ENCODE measurements at places on chromosomes 11 and 22.

DNA sequence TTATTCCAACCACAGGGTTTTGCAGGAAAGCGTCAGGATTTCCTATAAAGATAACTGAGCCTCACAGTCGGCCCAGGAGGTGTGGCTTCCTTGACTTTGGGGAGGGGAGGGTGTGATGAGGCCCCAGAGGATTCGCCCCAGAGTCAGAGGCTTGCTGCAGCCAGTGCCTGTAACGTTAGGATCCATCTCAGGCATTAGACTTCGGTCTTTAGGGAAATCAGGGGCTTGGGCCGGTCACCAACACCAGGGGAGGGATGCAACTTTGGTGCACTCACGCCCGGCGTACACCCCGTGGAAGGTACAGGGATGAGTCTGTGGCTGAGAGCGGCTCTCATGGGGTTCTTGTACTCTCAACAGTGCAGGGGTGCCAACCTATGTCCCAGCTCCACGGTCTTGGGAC is 5.7 kb upstream of the ANO1 start:
- DNase-seq: no peak

- DNase-seq: no peak
Measured at GRCh38 chr11:56846631-56847576, 98.4 kb upstream of the OR9G4 start.

GRCh38 chr22:23161029-23161428 is 15.8 kb downstream of the RAB36 start:
- DNase-seq: no peak

- DNase-seq: no peak
Measured at GRCh38 chr11:71300187-71300586, 47.8 kb upstream of the SHANK2 start.

- DNase-seq: no peak
Measured at GRCh38 chr11:27055065-27055682, 14.6 kb downstream of the BBOX1 start.

GRCh38 chr11:110463153-110463552 is 33.4 kb downstream of the FDX1 start:
- DNase-seq: peak; percentile 48

GRCh38 chr11:128687321-128687720 is 6.6 kb upstream of the FLI1 start:
- no peak for DNase-seq

GRCh38 chr11:14340721-14341120 is 18.3 kb downstream of the RRAS2 start:
- no peak for DNase-seq

DNA sequence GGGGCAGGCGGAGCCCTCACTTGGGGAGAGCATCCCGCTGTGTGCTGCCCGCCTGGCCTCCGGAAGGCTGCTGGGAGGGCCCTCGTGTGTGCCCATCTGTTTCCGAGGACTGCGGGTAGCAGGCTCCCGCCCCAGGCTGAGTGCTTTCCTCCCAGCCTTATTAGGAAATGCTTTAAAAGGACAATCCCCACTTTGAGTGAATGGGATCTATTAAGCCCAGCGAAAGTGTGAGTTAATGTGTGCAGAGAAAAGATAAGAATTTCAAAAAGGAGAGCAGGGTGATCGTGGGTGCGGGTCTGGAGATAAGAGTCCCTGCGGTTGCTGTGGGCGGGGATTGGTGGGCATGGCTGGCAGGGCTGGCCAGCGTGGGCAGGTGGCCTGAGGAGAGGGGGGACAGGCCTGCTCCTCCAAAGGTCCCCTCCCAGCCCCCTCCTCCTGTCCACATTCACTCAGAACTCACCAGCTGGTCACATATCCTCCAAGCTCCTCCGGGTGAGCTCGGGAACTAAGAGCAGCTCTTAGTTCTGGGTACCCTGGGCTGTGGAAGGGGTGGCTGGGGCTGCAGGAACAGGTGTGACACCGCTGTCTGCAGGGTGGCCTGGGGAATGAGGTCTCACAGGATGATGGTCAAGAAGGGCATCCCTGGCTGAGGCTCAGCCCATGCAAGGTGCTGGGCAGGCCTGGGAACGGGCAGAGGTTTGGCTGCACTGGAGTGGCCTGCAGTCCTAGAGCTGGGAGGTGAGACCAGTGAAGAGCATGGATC is 1260.3 kb downstream of the BRD1 start:
- DNase-seq: no peak

- DNase-seq: no peak
Measured at GRCh38 chr11:113994077-113994954, 19.4 kb downstream of the HTR3A start.

DNA sequence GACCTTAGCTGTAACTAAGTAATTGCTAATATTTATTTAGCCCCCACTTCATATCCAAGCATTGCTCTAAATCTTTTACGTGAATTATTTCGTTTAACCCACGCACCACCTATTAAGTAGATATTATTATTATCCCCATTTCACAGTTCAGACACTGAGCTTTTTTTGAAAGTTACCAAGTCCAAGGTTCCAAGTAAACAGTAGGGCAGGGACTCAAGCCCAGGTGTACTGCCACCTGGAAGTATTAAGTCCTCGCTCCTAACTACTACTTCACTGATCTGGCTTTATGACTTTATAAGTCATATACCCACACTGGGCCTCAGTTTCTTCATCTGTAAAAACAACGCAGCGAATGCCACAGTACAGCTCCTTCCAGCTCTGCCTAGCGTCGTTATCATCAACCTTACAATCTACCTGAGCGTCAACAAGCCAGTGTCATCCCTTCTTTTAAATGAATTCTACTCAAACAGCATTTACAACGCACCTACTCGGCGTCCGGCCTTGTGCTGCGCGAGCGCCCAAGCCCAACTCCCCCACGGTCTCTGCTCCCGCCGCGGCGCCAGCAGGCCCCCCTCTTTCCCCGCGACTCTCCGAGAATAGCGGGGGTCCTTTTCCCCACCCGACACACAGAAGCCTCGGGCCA is 624 bp downstream of the TMEM41B start:
- DNase-seq: no peak

DNA sequence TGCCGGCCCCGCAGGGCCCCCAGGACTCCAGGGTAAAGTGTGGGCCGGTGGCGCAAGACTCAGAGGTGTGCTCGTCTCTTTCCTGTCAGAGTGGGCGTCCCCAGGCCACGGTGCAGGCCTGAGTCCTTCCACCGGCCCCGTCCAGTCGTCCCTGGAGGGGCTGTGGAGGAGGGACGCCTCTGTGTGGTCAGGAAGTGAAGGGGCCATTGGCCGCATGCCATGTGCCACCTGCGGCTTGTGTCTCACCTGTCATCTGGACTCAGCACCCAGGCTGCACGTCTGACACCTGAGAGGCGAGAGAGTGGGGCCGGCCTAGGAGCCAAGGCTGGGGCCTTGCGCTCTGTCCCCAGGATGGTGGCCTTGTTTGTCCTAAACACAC is 25.2 kb downstream of the MUC6 start:
- no peak for DNase-seq

GRCh38 chr11:103109818-103110388 is 677 bp downstream of the DYNC2H1 start:
- peak; percentile 31 for DNase-seq

DNA sequence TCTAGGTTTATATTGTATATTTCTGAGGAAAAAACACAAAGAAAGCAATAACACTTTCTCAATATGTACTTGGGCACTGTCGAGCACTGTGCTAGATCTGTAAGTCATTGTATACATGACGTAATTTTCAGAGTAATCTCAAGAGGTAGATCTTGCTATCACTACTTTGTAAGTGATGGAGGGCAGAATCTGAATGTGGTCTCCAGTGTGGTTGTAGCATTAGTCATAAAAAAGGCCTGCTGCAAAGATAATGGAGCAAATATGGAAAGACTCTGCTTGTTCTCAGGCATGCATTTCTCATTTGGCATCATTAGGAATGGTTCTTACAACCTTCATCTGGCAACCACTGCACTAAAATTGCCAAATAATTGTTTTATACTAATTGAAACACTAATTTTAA is 419.8 kb upstream of the CCDC179 start:
- DNase-seq: no peak

GRCh38 chr11:118152552-118153471 is at the start of gene SCN4B:
Gene SCN4B, minus strand, starts transcription at chr11:118152823. Its CDS starts 150 bp downstream, at chr11:118152673.
- DNase-seq: no peak

DNA sequence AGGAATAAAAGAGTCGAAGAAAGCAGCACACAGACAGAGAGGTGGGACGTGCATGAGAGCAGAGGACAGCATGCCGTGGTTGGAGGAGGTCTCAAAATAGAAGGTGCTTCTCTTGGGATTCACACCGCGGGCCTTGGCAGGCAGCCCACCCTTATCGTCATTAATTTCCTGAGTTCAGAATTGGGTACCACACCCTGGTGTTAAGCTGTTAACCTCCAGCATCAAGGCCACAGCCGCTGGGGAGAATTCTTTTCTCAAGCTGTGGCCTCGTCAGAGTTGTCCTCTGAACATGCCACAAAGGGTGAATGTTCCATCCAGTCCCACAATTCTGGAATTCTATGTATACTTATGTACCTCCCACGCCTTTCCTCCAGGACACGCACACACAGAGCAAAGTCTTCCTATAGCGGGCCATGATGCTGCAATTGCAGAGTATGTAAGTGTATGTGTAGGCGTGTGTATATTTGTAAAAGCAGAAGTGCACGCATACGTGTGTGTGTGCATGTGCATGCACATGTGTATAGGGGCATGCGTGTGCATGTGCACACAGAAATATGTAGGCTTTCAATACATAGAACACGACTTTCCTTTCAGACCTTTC is 39.0 kb downstream of the ADAMTS8 start:
- no peak for DNase-seq

DNA sequence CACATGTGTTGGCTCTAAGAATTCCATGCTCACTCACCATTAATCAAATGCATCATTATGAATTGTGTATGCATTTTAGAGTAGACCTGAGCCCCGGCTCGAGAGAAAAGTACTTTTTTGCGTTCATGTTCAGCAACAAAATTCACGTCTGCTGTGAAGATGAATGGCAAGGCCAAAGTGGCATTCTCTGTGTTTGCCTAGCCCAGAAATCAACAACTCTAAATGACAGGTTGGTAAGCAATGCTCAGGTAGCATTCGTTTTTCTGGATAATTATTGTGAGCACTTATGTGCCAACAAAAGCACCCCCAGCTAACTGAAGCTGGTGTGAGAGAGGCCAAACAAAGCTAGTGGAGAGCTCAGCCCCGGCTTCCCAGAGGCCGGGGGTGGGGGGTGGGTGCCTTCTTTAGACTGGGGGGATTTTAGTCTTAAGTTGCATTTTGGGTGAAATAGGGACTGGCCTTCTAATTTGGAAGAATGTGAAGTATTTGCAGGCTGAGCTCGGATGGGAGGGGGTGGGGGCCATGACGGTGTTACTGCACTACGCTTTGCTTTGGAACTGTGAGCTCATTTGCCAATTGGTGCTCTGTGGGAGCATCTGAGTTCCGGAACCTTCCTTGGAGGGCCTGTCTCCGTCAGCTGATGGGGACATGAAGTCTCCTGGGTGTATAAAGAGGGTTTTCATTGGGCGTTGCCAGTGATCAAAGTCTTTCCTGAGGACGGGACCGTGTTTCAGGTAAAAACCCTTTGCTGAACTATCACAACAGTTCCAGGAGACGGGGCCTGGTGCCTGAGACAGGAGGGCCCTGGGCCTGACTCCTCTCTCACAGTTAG is 29.0 kb upstream of the ALX4 start:
- DNase-seq: no peak

DNA sequence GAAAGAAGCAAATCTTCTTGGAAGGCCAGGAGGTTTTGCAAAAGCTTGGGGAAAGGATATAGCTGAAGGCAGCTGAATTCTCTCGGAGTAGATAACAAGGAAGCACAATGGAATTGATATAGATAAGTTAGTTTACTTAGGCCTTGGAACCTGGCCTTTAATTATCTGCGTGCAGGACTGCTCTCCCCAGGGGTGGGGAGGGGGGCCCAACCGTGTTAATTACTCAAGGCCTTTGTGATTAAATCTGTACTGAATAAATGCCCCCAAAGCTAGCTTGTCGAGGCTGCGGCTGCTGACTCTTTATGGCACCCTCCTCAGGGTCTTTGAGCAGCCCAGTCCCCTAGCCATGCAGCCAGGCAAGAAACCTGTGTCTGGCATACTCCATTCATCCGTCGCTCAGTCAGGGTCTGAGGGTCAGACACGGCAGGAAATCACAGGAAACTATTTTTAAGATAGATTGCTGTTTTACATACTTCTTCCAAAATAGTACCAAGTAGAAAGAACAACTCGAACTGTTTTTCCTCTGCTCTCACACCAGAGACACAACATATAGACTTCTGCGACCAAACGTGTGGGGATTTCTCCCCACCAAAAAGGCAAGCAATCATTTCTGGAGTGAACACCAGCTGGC is 36.5 kb downstream of the MS4A2 start:
- no peak for DNase-seq

- DNase-seq: no peak
Measured at GRCh38 chr11:9862981-9863380, 199.1 kb downstream of the SWAP70 start.

DNA sequence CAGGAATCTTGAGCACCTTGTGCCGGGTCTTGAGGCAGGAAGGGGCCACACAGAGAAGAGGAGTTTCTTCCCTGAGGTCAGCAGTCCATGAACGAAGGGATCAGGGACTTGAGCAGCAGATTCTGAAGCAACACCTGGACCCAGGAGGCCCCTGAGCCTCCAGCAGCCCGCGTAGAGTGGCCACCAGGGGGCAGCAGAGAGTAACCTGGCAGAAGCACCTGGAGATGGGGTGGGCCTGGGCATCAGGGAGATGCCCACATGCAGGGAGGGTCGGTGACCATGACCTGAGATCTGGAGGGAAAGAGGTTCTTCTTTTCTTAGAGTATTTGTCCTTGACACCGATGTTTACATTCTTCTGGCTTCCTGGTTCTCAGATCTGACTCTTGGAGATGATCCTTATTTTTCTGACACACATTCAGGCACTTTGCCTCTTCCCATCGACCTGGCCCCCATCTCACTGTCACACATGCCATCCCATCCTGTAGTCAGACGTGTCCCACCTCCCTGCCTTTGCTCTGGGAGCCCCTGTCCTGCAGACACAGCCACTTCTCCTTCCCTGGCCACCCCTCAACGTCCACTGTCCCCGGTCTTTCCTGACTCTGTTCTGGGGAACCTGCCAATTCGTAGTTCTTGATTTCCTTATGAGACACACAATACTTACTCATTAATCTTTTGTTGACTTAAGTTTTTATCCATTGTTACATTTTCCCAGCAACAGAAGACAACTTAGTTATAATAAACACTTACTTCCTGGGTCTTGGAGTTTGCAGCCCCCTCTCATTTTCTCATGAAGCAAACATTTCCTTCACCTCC is 66.5 kb downstream of the GGTLC2 start:
- peak; percentile 45 for DNase-seq

GRCh38 chr22:43837666-43838065 is 24.6 kb downstream of the SULT4A1 start:
- DNase-seq: no peak

DNA sequence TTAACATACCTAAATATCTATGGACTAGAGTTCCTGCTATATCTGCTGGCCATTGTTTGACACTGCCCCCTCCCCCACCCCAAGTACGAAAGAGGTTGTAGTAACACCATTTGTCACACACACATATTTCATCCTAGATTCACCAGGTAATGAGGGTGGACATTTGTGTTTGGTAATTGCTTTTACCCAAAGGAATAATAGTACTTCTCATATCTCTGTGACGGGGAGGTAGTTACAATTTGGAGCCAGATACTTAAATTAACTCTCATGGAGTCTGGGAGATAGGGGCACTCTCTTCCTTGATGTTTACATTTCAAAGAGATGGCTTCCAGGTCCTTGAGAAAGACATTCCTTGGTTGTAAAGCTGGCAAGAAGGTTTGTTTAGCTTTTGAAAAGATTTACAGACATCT is 38.7 kb downstream of the REXO2 start:
- DNase-seq: no peak

GRCh38 chr11:127381247-127381646 is 380.7 kb upstream of the KIRREL3 start:
- DNase-seq: no peak
